ENCODE measurements at places on chromosomes 16 and 17.

- DNase-seq = no peak
Measured at GRCh38 chr17:18004884-18005305, 32.2 kb downstream of the DRC3 start.

- DNase-seq = no peak
Measured at GRCh38 chr16:68397710-68398201, 50.6 kb downstream of the SMPD3 start.

- DNase-seq = no peak
Measured at GRCh38 chr17:60089096-60089806, 10.5 kb upstream of the HEATR6 start.

GRCh38 chr17:21033350-21033749 lies 9.5 kb downstream of the USP22 start:
- no peak for DNase-seq

DNA sequence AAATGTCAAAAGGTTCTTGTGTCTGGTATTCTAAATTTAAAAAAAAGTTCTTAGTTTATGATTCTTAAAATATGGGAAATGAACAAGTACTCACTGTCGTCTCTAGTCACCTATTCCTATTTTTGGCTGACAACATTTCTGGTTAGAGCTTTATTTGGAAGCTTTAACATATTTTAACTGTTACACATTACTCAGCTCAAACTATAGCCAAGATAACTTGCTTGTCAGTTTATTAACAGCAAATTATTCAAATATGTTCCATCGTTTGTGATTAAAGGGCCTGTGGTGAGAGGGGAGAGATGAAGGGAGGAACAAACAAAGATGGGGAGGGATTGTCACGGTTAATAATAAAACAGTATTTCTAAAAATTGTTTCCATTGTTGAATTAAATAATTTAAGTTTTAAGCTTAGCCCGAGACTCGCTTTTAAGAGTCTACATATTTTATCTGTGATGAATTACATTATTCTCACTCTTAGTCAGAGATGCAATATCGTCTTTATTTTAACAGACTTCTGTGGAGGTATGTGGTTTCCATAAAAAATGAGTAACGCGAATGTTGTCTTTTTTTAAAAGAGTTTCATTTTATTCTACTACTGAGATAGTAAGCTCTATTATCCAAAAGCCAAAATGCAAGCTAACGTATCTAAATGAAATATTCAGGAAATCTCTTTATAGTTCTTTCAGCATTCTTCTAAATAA lies 321.9 kb upstream of the PMFBP1 start:
- DNase-seq = no peak

GRCh38 chr17:68539548-68540467 lies 27.6 kb downstream of the PRKAR1A start:
- DNase-seq = peak; percentile 58

DNA sequence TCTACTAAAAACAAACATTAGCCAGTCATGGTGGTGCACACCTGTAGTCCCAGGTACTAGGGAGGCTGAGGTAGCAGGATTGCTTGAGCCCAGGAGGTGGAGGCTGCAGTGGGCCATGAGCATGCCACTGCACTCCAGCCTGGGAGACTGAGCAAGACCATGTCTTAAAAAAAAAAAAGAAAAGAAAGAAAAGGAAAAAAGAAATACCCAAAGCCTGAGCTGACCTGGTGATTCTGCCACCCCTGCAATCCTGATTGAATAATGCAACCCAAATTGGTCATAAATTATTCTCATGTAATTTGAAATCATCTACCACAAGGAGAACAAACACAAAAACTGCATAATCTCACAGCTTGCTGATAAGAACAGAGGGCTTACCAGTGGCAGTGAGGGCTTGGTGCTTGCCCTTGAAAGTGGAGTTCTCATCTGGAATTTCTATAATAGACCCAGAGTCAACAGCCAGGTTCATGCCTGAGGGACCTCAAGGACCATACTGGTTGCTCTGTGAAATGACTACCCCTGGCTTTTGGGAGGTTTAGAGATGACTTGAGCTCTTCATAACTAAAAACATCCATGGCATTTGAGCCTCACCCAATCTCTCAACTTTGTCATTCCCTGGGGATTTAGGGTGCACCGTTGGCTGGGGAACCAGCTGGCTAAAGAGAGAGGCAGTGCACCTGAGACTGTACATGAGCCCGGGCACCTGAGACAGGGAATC lies 35.4 kb upstream of the TMC5 start:
- DNase-seq = peak; percentile 35

DNA sequence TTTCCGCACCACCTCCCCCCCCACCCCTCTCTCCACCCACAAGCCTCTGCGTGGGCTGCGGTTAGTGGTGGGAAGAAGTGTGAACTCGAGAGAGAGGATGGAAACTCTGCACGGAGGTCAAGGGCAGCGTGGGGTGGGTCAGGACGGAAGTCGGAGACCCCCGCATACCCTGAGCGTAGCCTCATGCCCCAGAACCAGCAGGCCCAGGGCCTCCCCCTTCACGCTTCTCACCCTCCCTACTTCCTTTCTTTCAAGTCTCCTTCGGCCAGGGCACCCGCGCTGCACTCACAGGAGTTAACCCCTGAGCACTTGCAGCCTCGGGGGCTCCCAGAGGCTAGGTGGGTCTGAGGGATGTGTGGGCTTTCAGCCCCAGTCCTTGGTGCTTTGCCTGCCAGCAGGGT lies 9.2 kb downstream of the TBKBP1 start:
- no peak for DNase-seq

GRCh38 chr17:36000732-36001109 lies 632 bp downstream of the CCL15 start:
- DNase-seq = no peak

- DNase-seq = no peak
Measured at GRCh38 chr17:67557921-67558320, 159.8 kb upstream of the NOL11 start.

GRCh38 chr17:83103200-83103942 lies 24.0 kb downstream of the METRNL start:
- no peak for DNase-seq

DNA sequence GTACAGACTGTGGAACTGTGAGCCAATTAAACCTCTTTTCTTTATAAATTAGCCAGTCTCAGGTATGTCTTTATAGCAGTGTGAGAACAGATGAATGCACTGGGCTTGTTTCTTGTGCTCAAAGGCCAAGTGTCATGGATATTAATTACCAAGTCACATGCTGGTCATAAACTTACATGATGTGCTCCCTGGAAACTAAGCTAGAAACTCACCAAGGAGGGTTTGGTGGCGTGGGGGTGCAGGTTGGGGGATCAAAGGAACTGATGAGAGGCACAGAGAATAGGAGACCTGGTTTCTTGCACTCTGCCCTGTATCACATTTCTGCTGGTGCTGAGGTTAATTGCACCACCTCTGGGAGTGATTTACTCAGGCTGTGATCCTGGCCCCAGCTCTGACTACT lies 31.2 kb upstream of the TMC5 start:
- DNase-seq = no peak

DNA sequence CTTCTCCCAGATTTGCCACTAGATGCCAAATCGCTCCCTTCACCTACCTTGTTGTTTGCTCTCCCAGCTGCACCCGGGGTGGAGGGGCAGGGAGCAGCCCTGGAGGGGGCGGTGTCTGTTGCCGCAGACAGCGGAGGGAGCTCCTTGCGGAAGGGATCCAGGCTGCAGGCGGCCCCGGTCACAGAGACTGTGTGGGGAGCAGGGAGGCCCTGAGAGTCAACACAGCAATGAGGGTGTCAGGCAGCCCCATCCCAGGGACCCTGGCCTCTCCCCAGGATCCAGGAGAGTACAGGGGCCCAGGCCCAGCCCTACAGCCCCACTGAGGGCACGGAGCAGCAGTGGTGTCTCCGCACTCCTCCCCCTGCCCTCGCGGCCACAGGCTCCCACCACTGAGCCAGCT lies 50.5 kb upstream of the CHMP6 start:
- DNase-seq = no peak

DNA sequence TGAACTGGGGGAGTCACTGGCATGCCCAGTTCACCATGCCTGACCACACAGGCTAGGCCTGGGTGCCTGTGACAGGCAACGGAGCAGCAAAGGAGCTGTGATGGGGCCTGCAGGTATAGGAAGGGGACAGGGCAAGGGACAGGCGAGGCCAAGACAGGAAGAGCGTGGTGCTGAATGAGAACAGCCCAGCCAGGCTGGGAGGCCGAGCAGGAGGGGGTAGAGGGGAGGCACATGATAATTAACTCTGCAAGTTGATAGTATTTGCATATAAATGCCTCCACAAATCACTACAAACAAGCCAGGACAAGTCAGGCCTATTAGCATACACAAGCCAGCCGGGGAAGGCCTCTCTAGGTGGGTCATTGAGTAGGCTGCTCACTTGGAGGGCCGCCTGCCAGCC lies 7.8 kb downstream of the ZFHX3 start:
- DNase-seq = no peak

DNA sequence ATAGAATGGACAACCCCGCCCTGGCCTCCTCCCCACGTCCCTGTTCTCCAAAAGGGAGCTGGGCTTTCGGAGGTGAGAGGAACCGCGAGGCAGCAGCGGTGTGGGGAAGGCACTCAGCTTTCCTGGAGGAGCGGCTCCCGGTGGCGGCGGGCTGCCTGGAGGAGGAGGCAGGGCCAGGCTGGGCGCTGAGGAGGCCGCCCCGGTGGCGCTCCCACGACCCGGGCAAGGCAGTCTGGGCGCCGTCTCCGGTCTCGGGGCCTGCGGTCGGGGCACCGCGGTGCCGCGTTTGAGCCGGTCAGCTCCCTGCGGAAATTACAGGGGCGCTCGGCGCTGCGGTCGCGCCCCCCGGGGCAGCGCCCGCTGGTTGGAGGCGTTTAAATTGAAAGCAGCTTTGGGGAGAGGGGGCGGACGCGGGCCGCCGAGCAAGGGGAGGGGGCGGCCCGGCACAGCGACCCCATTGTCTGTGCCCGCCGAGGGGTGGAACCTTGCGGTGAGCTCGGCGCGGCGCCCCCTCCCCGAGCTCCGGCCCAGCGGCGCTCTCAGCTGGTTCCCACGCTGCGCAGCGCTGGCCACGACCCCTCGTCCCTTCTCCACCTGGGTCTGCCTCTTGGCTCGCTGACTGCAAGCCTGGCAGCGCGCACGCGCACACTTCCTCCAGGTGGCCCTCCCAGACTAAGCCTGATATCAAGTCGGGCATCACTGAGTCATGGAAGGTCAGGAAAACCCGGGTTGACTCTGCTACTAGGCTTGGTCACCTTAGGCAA lies 58.7 kb upstream of the DLX4 start:
- DNase-seq = no peak

DNA sequence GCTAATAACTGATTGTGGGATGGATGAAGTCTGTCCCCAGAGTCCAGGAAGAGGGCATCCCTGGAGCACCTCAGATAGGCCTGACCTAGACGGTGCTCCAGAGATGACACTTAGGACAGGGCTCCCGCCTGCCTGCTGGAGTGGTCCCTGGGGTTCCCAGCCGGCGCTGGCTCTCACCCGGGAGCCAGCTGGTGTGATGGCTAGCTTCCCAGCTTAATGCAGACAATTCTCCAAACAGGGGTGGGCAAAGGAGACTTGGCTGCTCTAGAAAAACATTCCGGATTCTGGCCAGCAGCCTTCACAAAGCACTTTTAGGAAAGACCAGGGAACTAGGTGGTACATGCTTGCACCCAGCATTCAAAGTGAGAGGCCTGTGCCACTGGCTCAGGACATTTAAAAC lies 18.6 kb downstream of the ACE start:
- no peak for DNase-seq

GRCh38 chr17:64028874-64029464 lies 8.5 kb upstream of the ICAM2 start:
- DNase-seq = peak; percentile 75

GRCh38 chr16:71585318-71585703 lies 8.4 kb upstream of the TAT start:
- no peak for DNase-seq

DNA sequence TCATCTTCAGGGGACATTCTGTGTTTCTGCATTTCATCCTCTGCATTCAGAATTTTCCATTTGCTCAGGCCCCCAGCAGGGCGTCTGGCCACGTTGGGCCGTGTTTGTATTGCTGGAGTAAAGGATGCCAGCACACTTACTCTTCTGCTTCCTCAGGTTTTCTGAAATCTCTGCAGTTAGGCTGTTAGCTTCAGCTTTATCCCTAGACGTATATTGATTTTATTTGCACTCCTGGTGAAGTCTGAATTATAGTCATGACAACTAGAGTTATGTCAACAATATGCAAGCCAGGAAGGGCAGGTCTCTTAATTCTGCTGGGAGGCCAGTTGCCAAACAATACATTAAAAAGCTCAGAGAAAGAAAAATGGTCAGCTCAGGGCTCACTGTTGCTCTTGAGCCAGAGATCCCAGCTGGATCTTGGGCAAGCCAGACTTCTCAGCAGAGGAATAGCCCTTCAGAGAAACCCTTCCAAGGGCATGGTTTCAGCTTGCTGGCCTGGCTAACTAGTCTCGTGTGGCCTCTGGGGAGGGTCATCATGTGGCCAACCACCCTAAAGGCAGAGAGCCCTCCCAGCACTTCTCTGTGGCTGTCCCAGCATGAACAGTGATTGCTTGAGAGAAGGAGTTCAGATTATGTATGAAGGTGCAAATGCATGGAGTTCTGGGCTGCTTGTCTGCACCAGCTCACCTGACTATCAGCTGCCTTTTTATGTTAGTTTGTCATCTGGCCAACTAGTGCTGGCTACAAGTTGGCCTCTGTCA lies 110.2 kb upstream of the CACNG5 start:
- no peak for DNase-seq

DNA sequence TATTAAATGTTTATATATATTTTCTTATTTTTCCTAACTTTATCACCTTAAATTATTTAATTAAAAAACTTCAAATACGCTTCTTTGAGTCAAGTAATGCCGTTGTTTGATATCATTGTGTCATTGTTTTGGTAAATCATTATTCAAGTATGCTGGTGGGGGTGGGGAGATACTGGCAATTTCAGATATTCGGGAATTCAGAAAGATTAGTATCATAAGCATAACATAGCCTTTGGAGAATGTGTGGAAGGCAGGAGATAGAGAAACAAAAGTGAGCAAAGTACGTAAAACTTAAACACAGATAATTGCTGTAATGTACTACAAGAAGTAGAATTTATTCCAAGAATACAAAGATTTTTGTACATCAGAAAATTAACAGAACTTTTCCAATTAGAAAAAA lies 49.8 kb downstream of the TANC2 start:
- DNase-seq = no peak

DNA sequence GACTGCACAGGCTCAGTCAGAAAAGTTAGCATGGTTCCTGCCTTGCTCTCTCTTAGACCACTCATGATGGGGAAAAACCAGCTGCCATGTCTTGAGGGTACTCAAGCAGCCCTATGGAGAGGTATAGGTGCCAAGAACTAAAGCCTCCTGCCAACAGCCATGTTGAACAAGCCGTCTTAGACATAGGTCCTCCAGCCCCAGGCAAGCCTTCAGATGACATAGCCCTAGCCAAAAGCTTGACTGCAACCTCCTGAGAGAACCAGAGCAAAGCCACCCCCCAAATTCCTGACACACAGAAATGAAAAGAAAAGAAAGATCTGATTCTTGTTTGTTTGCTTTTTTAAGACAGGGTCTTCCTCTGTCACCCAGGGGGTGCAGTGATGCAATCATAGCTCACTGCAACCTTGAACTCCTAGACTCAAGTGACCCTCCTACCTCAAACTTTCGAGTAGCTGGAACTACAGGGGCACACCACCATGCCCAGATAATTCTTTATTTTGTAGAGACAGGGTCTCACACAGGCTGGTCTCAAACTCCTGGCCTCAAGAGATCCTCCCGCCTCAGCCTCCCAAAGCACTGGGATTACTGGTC lies 36.3 kb downstream of the CMTM3 start:
- DNase-seq = no peak

- DNase-seq = no peak
Measured at GRCh38 chr17:882827-883585, 96.6 kb downstream of the NXN start.

- no peak for DNase-seq
Measured at GRCh38 chr17:1648173-1648962, 1.3 kb downstream of the RILP start.

- no peak for DNase-seq
Measured at GRCh38 chr16:28522792-28523191, 16.0 kb downstream of the NUPR1 start.

Data from RPMI8226 (cell line).